ENCODE measurements at places on chromosomes 11 and 22.

GRCh38 chr22:46934746-46935491, 172.5 kb downstream of the TBC1D22A start:
- peak overlapping the region; percentile 45 for H3K27ac ChIP-seq
- H3K36me3 ChIP-seq, result peaks cover 3% of the 10 kb centered on the region
- no peak for DNase-seq
- peaks cover 30% of the 10 kb centered on the region for H3K4me1 ChIP-seq
- H3K4me3 ChIP-seq, result no peak overlapping the region

DNA sequence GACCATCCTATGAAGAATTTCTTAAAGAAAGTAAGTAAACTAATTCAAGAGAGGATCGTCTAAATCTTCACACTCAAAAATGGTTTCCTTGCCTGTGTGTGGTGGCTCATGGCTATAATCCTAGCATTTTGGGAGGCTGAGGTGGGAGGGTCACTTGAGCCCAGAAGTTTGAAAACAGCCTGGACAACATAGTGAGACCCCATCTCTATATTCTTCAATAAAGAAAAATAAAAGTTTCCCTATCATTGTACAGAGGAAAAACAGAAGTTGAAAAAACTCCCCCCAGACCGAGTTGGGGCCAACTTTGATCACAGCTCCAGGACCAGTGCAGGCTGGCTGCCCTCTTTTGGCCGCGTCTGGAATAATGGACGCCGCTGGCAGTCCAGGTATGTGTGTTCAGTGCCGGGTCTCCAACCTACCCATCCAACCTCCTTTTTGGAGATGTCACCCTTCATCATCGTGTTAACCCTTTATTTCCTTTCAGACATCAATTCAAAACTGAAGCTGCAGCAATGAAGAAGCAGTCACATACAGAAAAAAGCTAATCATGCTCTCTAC, 3.0 kb downstream of the RPS25 start:
- no peak overlapping the region for H3K4me3 ChIP-seq
- peaks cover 23% of the 10 kb centered on the region for H3K36me3 ChIP-seq
- peak overlapping the region; percentile 14 for H3K27ac ChIP-seq
- peak; percentile 48 for DNase-seq

DNA sequence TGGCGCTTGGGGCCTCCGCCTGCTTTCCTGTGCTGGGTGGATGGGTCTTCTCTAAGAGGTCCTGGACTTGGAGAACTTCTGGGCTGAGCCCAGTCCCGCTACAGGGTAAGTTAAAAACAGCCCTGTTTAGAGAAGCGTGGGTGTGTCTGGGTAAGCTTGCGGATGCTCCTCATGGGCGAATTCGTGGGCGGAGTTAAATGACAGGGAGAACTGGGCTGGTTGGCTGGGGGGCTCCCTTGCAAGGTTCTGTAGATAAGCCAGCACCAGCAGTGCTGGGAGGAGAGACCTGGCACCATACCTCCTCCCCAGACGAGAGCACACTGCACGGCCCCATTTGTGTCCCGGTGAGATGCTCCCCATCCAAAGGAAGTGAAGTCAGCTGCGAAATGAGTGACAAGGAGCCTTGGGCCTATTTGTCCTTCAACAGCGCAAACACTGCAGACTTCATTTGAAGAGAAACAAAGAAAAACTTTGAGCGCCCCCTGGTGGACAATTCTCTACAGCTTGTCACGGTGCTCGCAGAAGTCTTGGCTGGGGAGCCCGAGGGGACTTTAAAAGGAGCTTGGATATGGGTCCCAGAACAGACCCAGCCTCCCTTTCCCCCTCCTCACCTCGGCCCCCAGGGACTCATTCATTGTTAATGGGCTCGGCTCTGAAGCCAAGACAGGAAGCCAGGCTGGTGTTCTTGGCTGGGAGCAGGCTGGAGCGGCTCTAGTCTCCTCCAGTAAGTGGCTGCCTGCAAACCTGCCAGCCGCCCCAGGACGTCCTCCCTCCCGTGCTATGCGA, 39.5 kb downstream of the TP53I11 start:
- no peak overlapping the region for H3K27ac ChIP-seq
- H3K4me1 ChIP-seq, result peaks cover 4% of the 10 kb centered on the region
- peaks cover 8% of the 10 kb centered on the region for H3K27me3 ChIP-seq
- H3K36me3 ChIP-seq, result no peaks in the 10 kb centered on the region

GRCh38 chr11:123584186-123584585, 70.2 kb downstream of the SCN3B start:
- H3K27ac ChIP-seq, result no peak overlapping the region
- H3K4me1 ChIP-seq, result peaks cover 5% of the 10 kb centered on the region
- DNase-seq, result no peak
- H3K36me3 ChIP-seq, result no peaks in the 10 kb centered on the region

DNA sequence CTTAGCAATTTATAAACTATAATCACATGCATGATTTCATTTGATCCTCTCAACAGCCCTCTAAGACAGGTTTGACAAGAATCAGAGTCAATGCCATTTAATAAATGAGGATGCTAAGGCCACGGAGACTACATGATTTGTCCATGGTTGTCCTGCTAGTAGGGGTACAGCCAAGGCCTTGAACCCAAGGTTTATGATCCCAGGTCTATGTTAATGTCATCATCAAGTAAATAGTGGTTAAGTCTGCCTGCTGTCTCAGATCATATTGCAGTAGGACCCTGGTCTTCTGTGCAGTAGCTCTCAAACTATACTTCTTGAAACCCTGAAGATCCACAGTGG, 17.7 kb upstream of the SYTL2 start:
- no peak overlapping the region for H3K4me3 ChIP-seq
- peaks cover 35% of the 10 kb centered on the region for H3K4me1 ChIP-seq
- no peak for DNase-seq
- no peaks in the 10 kb centered on the region for H3K36me3 ChIP-seq
- peak overlapping the region; percentile 87 for H3K27ac ChIP-seq

Measured in chondrocyte (in vitro differentiated cells).